ENCODE measurements at places on chromosomes 1 and 21.

GRCh38 chr1:116318897-116319296 is 54.1 kb upstream of the ATP1A1 start:
- DNase-seq: no peak

DNA sequence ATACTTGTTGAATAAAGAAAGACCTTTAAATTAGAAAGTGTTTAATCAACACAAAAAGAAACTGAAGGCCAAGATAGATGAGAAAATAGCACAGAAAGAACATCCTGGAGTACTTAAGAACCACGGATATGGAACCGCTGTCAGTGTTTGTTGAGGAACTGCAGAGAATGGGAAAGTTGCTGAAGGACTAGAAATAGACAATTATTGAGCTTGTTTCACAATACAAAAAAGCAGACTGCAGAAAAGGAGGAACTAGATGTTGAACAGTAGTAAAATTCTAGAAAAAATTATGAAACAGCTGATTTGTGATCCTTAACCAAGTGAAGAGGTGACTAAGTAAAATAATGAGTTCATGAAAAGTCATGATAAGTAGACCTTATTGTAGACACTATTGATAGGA is 29.7 kb downstream of the MYSM1 start:
- no peak for DNase-seq

DNA sequence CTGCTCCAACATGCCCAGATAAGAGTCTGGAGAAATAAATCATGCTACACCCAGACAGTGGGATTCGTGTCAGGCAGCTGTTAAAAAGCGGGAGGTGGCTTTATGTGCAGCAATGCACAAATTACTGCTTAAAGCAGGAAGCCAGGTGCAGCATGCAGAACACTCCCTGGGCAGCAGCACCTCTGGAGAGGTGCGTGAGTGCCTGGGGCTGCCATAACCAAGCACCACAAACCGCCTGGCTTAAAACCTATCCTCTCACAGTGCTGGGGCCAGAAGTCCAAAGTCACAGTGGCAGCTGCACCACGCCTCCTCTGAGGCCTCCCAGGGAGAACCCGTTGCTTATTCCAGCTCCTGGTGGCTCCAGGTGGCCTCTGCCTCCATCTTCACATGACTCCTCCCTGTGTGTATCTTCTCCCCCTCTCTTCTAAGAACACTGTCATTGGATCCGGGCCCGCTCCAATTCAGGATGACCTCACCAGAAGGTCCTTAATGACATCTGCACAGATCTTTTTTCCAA is 115.6 kb downstream of the SIK1 start:
- no peak for DNase-seq

DNA sequence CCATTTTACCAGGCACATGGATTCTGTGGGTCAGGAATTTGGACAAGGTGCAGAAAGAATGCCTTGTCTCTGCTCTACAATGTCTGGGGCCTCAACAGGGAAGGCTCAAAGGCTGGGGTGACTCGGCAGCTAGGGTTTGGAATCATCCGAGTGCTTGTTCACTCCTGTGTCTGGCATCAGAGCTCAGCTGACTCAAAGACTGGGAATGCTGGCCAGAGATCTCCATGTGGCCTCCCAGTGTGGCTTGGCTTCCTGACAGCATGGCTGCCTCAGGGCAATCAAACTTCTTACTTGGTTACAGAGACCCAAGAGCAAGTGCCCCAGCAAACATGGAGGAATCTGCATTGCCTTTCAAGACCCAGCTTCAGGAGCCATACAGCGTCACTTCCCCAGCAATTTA is 110.5 kb downstream of the TOMM20 start:
- no peak for DNase-seq

DNA sequence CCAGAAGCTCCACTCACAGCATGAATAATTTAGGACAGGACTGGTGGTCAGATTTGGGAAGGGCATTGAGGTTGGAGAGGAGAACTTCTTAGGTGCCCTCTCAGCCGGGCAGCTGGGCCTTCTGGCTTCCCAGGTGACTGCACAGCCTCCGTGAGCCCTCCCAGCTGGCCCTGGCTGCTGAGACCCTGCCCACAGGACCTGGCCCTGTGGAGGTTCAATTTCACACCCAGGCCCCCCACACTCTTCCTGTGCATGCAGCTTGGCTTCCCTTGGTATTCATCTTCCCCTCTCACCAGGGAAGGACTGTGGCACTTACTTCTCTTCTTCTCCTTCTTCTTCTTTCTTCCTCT is 50.6 kb downstream of the NDUFS5 start:
- no peak for DNase-seq

DNA sequence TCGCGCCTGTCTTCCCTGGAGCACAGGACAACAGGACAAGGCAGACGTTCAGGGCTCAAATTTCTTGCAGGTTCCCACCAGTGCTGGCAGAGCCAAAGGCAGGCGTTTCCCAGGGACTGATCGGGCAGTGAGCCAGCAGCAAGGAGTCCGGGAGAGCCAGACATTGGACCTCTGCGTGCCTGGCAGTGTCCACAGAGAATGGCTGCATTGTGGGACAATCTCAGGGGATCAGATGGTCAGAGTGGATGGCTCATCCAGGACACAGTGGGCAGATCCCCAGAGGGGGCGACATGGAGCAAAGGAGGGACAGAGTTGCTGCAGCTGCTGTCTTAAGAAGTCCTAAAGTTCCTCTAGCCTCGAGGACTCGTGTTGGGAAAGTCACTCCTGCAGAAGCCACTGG is 4.6 kb downstream of the TMEM63A start:
- DNase-seq: no peak

All from stimulated activated naive CD4-positive, alpha-beta T cell (primary cell).